ENCODE measurements at places on chromosomes 7 and 10.
A peak's percentile ranks its signal among the peaks of the same experiment; 100 is the strongest.

- DNase-seq, result no peak
Observed at GRCh38 chr10:97740613-97741012, 3.7 kb downstream of the ZFYVE27 start.

DNA sequence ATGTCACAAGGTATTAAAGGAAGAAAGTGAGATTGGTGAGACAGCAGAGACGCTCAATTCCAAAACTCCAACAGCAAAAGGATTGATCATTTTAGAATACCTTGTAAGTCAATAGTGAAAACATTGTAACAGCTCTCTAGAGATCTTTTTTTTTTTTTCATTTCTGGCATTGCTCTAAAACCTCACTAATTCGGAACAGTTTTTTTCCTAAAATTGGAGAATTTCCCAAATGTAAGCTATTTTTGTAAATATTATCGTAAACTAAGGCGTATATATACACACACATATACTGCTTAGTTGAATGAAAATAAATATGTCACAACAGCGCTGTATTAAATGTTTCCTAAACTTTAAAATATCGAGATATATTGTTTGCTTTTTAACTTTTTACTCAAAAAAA is 30.6 kb upstream of the CELF2 start:
- no peak for DNase-seq

DNA sequence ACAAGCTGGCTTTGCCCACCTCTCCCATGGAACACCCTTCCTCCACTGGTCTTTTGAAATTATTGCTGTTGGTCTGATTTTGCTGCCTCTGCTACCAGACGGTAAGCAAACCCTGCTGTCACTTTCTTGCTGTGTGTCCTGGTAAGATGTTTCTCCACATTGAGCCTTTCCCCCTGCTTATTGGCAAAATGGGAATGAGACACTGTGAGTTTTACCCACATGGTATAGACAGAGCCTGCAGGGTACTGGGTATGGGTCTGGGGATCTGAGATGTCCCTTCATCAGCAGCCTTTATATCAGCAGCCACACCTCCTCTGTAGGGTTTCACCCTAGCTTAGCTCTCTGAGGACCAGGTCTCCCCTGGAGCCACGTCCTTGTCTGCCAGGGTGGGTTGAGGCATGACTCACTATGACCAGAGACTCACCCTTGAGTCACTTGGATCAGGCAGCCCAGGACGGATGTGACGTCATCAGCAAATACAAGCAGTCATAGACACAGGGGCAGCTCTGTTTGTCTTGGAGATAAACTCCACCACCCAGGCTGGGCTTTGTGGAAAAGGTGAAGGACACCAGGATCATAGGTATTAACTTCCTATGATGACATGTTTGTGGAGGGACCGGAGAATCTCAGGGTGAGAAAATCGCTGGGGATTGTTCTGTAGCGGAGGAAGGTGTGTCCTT is 17.9 kb upstream of the BAIAP2L1 start:
- DNase-seq, result peak; percentile 93

DNA sequence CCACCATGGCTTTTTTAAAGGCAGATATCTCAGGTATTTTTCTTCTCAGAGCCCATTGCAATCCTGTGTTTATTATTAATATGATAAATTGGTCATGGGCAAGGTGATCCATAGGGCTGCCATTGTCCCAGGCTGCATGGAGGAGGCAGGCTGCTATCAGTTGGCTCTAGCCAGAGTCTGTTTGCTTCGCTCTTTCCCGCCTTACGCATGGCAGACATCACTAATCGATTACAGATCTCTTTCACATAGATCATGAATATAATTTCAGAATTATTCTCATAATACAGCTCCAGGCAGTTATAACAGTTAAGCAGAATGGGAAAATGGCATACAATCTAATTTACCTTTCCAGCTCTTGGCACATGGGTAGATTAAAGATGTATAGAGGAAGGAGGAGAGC is 30.4 kb upstream of the HABP2 start:
- no peak for DNase-seq

DNA sequence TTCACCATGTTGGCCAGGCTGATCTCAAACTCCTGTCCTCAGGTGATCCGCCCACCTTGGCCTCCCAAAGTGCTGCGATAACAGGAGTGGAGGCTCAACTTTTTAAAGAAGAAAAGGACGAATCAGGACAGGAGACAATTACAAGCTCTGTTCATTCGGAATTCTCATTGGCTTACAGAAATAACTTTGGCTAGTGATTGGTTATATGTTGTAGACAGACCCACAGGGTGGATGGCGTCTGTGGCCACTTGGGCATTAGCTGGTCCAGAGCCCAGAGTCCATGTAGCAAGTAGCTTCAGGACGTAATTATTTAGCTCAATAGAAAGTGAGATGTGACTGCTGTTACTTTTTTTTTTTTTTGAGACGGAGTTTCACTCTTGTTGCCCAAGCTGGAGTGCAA is 160.5 kb upstream of the TNRC18 start:
- no peak for DNase-seq

DNA sequence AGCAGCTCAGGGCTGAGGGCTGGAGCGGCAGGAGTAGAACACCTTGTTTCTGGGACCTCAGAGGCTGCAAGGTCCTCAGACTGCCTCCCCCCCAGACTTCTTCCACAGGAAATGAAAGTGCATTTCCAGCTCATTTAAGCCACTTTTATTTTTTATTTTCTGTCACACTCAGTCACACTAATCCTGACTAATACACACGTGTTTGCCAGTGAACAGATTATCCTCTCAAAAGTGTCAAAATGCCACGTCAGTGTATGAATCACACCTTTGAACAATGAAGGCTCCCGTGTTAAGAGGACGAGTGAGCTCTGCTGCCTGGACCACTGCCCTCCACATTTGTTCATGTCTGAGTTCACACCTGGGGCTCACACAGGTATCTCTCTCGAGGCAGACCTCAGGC is 488.5 kb downstream of the DNAJB6 start:
- DNase-seq, result peak; percentile 34

DNA sequence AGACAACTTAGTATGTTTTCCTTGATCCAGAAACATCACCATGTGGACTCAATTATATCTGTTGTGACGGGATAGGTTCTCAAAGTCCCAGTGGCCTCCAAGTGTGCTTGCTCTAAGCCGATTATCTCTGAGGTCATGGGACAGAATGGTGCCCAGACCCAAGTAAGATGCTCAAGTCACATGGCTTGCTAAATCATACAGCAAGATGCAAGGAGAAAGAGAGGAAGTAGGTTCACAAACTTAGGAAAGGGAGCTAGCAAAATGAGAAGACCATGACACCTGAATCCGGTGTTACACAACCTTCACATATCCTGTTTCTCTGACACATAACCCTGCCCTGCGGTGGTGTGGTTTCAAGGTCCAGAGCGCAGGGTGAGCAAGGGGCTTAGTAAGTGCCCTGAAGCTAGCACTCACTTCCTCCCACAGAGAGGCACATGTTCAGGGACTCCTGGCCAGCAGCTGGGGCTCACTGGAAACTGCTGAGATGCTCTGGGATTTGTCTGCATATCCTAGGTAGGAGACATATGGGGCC is 590.9 kb upstream of the ANKRD30A start:
- no peak for DNase-seq

- DNase-seq, result no peak
Observed at GRCh38 chr10:74909670-74910069, 83.3 kb downstream of the KAT6B start.

- DNase-seq, result peak; percentile 87
Observed at GRCh38 chr7:54932818-54933543, 85.8 kb upstream of the EGFR start.

- peak; percentile 89 for DNase-seq
Observed at GRCh38 chr10:70672165-70673042, at the start of gene ADAMTS14. ADAMTS14 (plus strand) TSS chr10:70672506; CDS start chr10:70672803, 297 bp downstream.

DNA sequence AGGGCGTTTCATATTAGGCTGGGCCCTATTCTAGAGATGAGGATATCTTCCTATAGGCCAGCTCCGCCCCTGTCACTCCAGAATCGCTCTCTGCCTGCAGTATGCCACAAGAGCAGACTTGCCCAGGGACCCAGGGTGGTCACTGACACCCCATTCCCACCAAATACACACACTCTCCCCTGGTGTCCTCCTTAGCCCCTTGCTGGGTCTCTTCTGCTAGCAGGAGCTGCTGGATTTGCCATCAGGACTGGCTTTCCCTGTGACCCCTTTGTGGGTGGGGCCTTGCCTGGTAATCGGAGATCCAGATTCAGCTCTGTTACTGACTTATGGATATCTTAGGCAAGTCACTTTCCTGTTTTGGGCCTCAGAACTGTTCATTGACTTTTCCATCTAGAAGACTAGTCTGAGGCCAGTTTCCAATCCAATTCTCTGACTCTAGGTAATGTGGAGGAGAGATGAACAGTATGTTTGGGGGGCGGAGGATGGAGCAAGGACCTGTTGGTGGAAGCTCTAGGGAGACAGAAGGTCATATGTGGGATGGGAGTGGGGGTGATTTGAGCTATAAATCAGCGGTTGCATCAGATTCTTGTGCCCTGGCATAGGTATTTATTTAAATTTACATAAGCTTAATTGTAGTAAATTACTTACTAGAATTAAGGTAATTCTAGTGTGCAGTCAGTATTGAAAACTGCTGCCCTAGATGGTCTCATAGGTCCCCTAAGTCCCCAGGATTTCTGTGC is 1.6 kb downstream of the TSPAN15 start:
- no peak for DNase-seq

GRCh38 chr10:68302503-68302823 is 29.4 kb upstream of the HNRNPH3 start:
- no peak for DNase-seq

GRCh38 chr7:80635998-80636397 is 2.4 kb upstream of the CD36 start:
- DNase-seq, result no peak

- DNase-seq, result peak; percentile 66
Observed at GRCh38 chr7:100745184-100745583, 11.8 kb downstream of the ZAN start.

GRCh38 chr10:61108915-61109314 is 164.9 kb upstream of the RHOBTB1 start:
- no peak for DNase-seq

DNA sequence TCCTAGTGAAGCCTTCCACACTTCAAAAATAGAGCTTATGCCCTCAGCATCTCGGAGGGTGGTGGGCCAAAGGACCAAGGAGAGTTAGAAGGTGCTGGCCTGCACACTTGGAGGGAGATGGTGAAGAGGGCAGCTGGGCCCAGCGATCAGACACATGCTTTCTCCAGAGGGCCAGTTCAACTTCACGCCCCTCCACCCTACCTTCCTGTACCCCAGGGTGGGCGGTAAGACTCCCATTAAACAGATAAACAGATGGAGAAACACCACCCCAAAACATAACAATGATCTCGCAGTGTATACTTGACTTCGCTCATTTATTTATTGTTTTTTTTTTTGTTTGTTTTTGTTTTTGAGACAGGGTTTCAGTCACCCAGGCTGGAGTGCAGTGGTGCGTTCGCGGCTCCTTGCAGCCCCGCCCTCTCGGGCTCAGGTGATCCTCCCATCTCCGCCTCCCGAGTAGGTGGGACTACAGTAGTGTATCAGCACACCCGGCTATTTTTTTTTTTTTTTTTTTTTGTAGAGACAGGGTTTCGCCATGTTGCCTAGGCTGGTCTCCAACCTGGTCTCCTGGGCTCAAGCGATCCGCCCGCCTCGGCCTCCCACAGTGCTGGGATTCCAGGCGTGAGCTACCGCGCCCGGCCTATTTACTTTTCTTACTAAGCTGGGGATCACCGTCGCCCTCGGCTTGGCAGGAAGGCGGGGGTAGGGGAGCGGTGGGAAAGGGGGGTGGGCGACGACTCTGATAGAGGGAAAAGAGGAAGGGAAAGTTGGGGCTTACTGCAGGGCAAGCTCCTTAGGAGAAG is 1.8 kb downstream of the C10orf95 start:
- peak; percentile 65 for DNase-seq

DNA sequence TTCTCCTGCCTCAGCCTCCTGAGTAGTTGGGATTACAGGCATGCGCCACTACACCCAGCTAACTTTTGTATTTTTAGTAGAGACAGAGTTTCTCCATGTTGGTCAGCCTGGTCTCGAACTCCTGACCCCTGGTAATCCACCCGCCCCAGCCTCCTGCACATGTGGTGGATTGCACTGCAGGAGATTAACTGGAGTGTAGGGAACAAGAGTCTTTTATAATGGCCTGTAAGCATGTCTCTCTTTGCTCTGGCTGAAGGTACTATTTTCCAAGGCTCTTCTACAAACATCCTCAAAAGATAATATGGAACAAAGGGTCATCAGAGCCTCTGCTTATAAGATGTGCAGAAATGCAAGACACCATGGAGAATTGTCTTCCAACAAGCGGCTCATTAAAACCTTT is 3.2 kb downstream of the TOMM7 start:
- no peak for DNase-seq

GRCh38 chr7:155521743-155522398 is 24.5 kb downstream of the CNPY1 start:
- DNase-seq, result no peak

- DNase-seq, result no peak
Observed at GRCh38 chr10:59876695-59877094, 29.7 kb downstream of the CCDC6 start.

DNA sequence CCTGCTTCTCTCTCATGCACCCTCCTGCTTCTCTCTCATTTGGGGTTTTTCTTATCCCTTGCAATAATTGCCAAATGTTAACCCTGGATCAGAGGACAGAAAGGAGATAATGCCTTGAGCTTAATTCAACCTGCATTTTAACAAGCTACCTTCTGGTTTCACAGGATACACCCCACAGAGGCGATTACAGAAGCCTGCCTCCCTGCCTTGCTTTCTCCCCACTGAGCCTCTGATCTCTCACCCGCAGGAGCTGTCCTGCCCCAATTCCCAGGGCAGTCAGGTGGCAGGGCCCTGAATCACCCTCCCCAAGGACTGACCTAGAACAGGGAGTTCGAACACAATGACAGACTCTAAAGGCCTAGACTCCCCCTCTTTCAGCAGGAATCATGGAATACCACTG is 959.5 kb downstream of the GRID1 start:
- DNase-seq, result no peak

DNA sequence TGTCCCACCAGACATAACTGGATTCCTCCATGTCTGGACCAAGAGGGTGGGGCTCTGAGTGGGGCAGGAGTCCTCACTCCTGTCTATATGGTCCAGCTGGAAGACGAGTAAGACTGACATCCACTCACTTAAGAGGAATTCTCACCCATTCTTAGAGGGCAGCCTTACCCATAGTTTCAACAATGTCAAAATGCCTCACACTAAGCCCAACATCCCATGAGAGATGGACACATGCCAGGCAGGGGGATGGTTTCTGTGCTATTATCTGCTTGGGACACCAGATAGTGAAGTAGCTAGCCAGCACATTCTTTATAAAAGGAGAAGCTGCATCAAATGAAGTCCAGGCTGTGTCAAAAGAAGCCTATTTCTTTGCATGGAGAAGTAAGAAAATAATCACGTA is 4.7 kb upstream of the LANCL2 start:
- DNase-seq, result no peak

- DNase-seq, result peak; percentile 57
Observed at GRCh38 chr10:60446070-60446833, 56.6 kb upstream of the ANK3 start.

GRCh38 chr10:73950155-73950948 is 39.4 kb downstream of the PLAU start:
- DNase-seq, result no peak

GRCh38 chr10:94010886-94011285 is 17.2 kb downstream of the PLCE1 start:
- no peak for DNase-seq

GRCh38 chr10:12241810-12242529 is 46.0 kb downstream of the CDC123 start:
- DNase-seq, result no peak
